Stimulated activated CD4-positive, alpha-beta T cell treated with anti-CD3 and anti-CD28 coated beads, Interleukin-1b, Interleukin-23, amount 100 ng/mL, for 1 hour (primary cell): ENCODE measurements at places on chromosomes 4 and X.

GRCh38 chr4:95048296-95048695, 290.5 kb downstream of the BMPR1B start:
- DNase-seq, result no peak

- no peak for DNase-seq
These were observed 126.7 kb downstream of the DHRSX start for GRCh38 chrX:2374086-2374485.

- no peak for DNase-seq
These were observed 16.8 kb upstream of the AMOT start for GRCh38 chrX:112857478-112857878.

- DNase-seq, result no peak
These were observed 276.7 kb upstream of the KLF3 start for GRCh38 chr4:38387348-38387747.

DNA sequence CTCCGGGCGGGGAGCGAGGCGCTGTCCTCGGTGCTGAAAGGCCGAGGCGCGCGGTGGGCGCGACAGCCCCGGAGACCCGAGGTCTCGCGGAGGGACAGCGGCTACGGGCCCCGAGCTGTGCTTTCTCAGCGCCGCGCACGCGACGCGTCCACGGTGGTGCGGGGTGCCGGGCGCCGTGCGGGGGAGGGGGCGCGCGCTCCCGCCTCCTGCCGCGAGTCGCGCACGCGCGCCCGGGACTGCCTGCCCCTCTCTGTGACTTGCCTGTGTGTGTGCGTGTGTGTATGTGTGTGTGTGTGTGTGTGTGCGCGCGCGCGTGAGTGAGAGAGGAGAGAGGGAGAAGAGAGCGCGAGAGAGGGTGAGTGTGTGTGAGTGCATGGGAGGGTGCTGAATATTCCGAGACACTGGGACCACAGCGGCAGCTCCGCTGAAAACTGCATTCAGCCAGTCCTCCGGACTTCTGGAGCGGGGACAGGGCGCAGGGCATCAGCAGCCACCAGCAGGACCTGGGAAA, at the start of gene GRIA2:
TSS of gene GRIA2 (plus strand) at position 358 of the 511 bp plus-strand sequence. CDS start 315 bp downstream, outside the sequence.
- no peak for DNase-seq

- DNase-seq, result no peak
These were observed 990.2 kb downstream of the STPG2 start for GRCh38 chr4:97153042-97153441.

GRCh38 chrX:150459196-150459595, 96.1 kb downstream of the MAMLD1 start:
- no peak for DNase-seq

DNA sequence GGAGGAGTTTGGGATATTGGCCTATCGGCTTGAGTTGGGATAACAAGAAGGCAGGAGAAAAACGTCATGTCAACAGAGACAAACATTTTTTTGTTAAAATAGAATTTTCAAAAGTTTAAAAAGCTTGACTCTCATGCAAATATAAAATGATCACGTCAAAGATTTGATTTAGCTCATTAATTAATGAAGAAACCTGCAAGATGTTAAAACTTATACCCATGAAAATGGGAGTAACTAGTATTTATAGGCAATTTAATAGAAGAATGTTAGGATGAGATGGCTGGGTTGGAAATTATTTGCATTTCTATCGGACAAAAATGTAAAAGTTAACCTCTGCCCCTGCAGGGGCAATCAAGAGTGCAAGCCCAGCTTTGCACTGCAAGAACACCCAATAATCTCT, 184.6 kb upstream of the BCOR start:
- no peak for DNase-seq

GRCh38 chr4:151530783-151531182, 121.8 kb downstream of the FHIP1A start:
- no peak for DNase-seq

GRCh38 chr4:181592221-181592745, 650.9 kb upstream of the TENM3 start:
- DNase-seq, result no peak

DNA sequence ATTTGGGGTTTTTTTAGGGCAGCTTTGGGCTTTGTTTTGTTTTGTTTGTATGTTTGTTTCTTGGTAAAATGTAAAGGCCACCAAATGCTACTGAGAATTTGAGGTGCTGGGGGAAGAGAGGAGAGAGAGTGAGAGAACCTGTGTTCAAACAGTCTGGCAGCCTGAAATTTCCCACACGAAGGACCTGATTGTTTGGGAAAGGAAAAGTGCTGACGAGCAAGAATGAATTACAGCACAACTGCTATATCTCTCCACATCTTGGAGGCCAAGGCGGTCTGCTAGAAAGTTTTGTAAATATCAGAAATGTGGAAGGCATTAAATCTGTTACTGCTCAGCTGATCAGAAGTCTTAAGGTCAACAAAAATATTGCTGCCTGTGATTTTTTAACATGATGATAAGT, 170.5 kb downstream of the PALLD start:
- DNase-seq, result no peak

- no peak for DNase-seq
These were observed 24.1 kb downstream of the HPRT1 start for GRCh38 chrX:134484039-134484438.

GRCh38 chr4:3514221-3514780, 17.9 kb downstream of the LRPAP1 start:
- no peak for DNase-seq

GRCh38 chr4:58602731-58603359, 1492.7 kb upstream of the IGFBP7 start:
- DNase-seq, result no peak

DNA sequence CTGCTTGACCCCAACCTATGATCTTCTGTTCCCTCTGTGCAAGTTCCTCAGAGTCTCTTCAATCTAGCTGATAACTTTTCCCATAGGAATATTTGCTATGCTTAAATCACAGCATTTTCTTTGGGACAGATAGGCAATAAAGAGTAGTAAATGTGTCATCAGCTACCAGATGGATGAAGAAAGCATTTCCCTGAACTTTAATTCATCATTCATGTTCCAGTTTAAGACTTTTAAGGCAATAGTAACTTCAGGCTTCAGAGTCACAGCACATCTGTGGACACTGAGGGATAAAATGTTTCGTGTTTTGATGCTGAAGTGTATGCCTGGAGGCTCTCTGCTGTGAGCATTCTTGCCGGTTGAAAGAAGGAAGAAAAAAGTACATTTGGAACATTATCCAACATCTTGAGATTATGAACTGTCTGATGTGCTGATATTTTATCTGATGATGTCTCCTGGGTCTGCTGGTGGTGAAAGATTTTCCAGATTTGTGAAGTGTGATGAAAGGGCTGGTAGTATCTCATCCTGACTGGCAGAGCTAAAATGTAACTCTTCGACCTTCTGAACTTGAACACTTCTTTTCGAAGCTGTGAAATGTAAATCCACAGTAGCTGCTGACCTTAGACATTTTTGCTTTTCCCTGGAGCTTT, 133.7 kb downstream of the DCLK2 start:
- no peak for DNase-seq

DNA sequence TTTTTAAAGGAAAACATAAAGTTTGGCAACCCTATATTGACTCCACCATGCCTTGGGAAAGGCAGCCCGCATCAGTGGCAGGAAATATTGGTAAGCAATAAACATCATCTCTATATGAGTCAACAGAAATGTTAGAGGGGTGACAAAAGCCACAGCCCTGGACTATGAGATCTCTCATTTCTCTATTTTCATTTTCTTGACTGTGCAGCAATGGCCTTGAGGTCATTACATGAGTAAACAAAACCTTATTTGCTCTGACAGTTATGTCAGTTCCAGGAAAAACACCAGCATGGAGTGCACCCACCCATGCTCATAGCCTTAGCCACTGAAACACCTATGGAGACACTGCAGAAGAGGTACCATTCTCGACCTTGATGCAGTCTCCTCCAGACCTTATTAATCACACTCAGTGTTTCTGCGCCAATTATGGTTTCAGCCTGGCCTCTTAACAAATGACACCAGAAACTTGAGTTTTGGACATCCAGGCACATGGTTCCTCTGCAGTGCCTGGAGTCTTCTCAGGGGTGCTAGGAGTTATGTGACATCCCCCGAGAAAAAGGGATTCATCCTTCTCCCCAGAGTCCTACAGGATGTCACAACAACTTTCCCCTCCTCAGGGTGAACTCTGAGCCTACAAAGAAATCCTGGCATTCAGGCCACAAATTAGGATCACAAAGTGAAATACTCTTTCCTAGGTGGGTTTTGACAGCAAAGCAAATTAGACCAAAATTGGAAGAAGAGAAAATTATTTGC, 16.0 kb upstream of the HPGD start:
- DNase-seq, result no peak

- DNase-seq, result no peak
These were observed 60.5 kb downstream of the ELF4 start for GRCh38 chrX:130049821-130050220.

- DNase-seq, result no peak
These were observed 17.2 kb upstream of the HPGDS start for GRCh38 chr4:94359838-94360237.

DNA sequence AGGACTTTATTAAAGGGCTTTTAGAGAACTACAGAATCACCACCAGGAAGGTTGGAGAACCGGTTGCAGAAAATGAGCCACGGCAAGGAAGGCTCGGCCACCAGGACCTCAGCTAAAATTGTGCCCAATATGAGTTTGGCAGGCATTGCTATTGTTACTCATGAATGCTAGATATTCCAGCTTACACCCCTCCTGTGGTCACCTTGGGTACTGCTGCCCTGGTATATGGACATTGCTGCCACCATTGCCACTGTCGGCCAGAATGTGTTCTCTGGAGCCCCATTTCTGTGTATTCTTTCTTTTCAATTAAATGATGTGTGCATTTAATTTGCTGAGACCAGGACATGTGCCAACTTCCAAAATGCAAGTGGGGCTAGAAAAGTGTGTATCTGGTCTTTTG, 626.7 kb upstream of the BOD1L1 start:
- no peak for DNase-seq
